Smooth muscle cell of the umbilical artery (primary cell): ENCODE measurements at places on chromosomes 2 and 18. TPM values are rescaled to one million over a fixed set of nuclear protein-coding genes. Genes with fewer than 3 reads are reported as not detected.

FSHR gene
- not detected in 2 replicates for total RNA-seq

CHRNG gene
- not detected in 2 replicates for total RNA-seq

ERFE gene
- total RNA-seq = 0.65 TPM in 1 of 2 replicates, not detected in the other

ARHGEF4 gene
- total RNA-seq = 7.1 and 7.4 TPM in 2 replicates

MGAT5 gene
- total RNA-seq = 58.5 and 104 TPM in 2 replicates

KCNE4 gene
- 12.5 and 173 TPM in 2 replicates for total RNA-seq

TCF7L1 gene
- 1.3 and 2.1 TPM in 2 replicates for total RNA-seq

NEMP2 gene
- total RNA-seq = 5.7 and 9.8 TPM in 2 replicates

C2orf80 gene
- not detected in 2 replicates for total RNA-seq

GAD1 gene
- not detected in 2 replicates for total RNA-seq

LRATD1 gene
- total RNA-seq = 0.30 TPM in 1 of 2 replicates, not detected in the other

C2orf78 gene
- not detected in 2 replicates for total RNA-seq

BOK gene
- 21.7 and 35.5 TPM in 2 replicates for total RNA-seq

C2orf76 gene
- 6.7 and 9.5 TPM in 2 replicates for total RNA-seq

REG3A gene
- total RNA-seq = not detected in 2 replicates

KANSL1L gene
- 17.3 and 27.6 TPM in 2 replicates for total RNA-seq

CDK5R2 gene
- 0.05 TPM in 1 of 2 replicates, not detected in the other for total RNA-seq

GALNT3 gene
- 1.2 and 5.4 TPM in 2 replicates for total RNA-seq

TLX2 gene
- not detected in 2 replicates for total RNA-seq

DOK6 gene
- 10.4 and 15.3 TPM in 2 replicates for total RNA-seq

ANKRD36 gene
- total RNA-seq = 22.6 and 48.8 TPM in 2 replicates

CCDC138 gene
- total RNA-seq = 3.6 and 4.8 TPM in 2 replicates

SULT1C3 gene
- not detected in 2 replicates for total RNA-seq

CCDC148 gene
- 0.59 and 1.2 TPM in 2 replicates for total RNA-seq
